ENCODE measurements at places on chromosomes 1 and 21.

GRCh38 chr1:152761609-152762213 is 3.9 kb downstream of the KPRP start:
- no peak for DNase-seq

DNA sequence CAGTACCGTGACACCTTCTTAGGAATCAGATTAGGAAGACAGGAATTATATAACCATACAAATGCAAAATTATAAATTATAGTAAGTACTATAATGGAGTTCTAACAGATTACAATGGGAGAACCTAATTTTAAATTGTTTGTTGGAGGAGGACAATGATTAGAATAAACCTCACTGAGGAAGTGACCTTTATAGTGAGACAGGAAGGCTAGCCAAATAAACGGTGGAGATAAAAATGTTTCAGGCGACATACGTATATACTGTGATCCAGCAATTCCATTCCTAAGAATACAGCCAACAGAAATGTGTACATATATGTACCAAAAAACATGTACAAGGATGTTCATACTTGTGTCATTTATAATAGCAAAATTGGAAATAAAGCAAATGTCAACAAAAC is 15.2 kb downstream of the SYNJ1 start:
- no peak for DNase-seq

DNA sequence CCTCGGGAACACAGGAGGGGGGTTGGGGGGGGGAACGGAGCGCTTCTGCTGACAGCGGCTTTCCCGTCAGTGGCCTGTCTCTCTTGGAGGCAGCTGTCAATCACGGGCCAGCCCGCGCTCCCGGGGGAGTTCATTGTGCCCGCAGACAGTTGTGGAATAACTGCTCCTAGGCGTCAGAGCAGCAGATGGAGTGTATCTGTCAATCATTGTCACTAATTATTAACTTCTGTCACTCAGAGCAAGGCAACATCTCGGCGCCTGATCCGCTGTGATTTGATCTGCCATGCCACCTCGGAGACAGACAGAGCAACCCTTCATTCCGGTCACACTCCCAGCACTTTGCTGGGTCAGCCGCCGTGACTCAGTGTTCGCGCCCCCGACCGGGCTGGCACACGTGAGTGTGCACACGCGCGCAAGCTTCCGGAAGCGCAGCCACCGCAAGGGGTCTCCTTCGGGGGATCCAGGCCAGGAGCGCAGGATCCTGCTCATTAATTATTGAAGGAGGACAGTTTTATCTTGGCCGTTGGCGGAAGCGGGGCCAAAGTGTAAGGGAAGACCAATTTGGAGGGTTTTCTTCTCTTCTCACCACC is 75.8 kb downstream of the RRAGC start:
- peak; percentile 50 for DNase-seq

DNA sequence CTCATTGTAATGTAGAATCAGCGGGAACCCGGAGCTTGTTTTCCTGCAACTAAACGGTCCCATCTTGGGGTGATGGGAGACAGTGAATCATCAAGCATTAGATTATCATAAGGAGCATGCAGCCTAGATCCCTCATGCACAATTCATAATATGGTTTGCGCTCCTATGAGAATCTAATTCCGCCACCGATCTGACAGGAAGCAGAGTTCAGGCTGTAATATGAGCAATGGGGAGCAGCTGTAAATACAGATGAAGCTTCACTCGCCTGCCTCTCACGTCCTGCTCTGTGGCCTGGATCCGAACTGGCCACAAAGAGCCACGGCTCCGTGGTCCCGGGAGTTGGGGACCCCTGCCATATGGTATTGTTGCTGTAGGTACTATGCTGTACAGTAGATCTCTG is 1.6 kb downstream of the IFI44 start:
- DNase-seq, result no peak

DNA sequence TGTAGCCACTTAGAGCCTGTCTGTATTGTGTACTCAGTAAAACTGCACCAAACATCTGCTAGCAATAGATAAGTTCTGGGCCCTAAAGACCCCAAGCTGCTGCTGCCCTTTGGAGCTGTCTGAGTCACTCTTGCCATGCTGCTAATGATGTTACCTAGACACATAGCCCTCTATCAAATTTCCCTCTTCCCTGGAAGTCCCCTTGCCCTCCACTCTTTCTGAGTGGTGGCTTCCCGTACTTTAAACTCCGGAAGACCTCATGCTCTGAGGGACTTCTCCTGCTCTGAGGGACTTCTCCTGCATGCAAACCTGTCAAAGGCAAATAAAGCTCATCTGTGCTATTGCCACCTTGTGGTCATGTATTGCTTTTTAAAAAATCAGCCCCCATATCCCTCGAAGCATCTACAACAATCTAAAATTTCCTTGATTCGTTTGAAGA is 34.0 kb downstream of the FH start:
- DNase-seq, result peak; percentile 28

DNA sequence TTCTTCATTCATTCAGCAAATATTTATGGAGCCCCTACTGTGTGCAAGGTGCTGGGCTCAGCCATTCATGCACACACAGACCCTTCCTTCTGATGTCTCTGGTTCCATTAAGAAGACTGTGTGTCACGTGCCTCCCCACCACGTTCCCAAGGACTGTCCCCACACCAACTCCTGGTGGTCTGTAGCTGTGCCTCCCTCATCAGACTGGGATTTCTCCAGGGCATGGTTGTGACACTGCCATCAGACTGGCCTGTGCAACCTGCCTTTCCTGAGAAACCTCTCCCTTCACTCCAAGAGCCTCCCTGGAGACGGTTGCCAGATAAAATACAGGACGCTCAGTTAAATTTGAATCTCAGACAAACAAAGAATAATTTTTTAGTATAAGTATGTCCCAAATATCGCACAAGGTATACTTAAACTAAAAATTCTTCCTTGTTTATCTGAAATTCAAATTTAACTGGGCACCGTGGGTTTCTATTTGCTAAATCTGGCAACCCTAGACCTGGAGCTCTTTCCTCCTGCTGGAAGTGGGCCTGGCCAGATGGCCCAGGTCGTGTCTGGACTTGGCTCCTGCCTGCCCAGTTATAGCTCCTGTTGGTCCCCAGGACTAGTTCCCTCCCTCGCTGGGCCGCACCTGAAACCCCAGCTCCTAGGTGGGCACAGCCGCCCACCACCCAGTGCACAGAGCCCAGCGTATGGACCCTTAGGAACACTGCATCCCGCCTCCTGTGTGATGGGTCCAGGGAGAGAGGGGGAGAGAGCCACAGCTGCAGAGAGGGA is 76.9 kb downstream of the RAP1GAP start:
- no peak for DNase-seq

- no peak for DNase-seq
These were observed 12.6 kb downstream of the ETV3L start for GRCh38 chr1:157087030-157087429.

DNA sequence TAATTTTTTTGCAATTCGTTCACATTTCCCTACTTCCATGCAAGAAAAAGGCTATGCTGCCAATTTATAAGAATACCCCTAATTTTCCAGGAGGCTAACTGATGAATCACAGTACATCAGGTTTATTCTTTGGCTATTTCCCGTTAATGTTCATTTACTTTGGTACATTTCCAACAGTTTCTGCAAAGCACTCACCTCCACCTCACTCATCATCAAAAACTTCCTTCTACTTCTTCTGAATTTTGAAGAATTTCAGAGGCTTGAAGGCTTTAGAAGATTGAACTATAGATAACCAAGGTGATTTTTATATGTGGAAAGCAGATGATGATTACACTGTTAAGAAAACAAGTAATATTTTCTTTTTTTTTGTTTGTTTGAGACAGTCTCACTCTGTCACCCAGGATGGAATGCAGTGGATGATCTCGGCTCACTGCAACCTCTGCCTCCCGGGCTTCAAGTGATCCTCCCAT is 60.5 kb upstream of the HP1BP3 start:
- DNase-seq, result no peak

- DNase-seq, result no peak
These were observed 292.9 kb downstream of the PLA2G4A start for GRCh38 chr1:187121661-187122060.

GRCh38 chr21:17823846-17824245 is 4.7 kb upstream of the C21orf91 start:
- no peak for DNase-seq

DNA sequence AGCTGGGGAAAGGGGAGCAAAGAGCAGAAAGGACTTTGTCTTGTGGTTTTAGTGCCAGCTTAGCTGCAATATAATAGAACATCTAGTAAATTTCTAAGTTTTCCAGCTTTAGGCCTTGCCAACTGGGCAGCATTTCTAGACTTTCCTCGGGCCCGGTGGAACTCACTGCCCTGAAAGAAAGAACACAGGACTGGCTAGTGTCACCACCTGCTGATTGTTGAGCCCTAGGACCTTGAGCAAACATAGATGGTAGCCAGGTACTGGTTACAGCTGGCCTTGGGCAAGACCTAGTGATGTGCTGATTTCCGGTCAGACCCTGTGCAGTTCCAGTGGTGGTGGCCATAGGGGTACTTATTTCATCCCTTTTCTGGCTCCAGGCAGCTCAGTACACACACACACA is 753.2 kb upstream of the B3GALT2 start:
- no peak for DNase-seq

DNA sequence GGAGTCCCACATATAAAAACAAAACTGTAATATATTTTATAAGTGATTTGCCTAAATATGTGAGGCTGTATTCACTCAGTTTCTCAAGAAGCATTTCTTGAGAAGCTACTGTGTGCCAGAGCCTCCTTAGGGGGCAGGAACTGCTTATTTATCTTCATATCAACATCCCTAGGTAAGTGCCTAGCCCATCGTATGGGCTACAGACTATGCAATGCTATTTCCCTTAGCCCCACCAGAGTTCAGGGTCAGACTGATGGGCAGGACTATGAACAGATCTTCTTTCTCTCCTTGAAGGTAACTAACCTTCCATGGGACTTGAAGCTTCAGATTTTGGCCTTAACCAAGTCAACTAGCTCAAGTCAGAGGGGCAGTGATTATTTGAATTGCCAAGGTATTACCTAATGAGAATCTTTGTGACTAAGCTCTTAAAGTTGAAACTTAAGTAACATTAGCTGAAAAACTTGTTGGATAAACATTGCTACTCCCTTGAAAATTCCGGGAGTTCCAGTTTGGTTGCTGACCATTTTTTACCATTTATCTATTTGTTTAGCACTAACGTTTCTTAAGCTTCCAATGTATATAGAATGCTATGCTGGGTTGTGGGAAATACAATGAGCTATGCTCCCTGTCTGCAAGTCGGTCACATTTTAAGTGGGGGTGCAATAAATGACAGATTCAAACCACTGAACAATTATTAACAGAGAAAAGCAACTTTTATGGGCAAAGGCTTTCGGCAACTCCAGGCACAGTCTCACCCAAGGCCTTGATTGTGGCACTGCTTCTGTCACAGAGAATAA is 85.2 kb downstream of the GPR88 start:
- no peak for DNase-seq

DNA sequence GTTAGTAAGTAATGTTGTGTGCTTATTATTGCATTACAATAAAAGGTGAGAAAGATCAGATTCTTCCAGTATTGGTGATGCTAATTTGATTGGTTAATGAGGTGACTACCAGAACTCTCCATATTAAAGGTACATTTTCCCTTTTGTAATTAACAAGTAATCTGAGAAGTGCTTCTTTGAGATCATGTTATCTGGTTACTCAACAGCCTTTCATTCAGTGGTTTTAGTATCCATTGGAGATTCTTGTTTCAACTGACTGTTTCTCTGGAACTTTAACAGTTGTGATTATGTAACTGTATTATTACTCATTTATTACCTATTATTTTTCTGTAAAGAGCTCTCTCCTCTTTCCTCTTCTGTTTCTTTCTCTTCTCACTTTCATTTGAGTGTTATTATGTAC is 86.7 kb downstream of the PEX14 start:
- DNase-seq, result no peak

- DNase-seq, result no peak
These were observed 89.6 kb upstream of the GPR88 start for GRCh38 chr1:100448366-100448765.

GRCh38 chr1:235586413-235586812 is 63.2 kb downstream of the GNG4 start:
- peak; percentile 26 for DNase-seq

Data from neural progenitor cell (in vitro differentiated cells).